ENCODE measurements at places on chromosomes 3 and 15.

DNA sequence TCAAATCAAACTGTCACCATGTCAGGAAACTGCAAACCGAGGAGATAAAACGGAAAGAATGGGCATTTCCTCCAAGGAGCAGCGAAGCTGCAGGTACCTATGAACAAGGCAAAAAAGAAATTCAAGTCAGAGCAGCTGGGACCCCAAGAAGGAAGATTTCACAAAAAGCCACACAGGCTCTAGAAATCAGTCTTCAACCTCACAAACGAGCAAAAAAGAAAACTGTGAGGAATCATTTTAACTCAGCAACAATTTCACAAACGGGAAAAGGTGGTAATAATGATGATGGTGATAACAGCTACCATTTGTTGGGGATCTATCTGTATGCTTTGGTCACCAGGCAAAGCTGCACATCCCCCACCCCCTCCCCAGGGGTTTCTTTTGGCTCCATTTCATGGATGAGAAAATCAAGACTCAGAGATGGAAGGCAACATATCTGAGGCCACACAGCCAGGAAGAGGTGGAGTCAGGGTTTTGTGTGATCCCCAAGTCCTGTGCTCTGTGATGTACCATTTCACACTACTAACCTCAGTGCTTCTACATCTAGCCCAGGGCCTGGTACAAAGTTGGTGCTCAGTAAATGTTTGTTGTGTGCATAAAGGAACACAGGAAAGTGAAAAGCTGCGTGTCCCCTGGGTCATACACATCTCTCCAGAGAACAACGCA is 109.9 kb downstream of the IQSEC1 start:
- peak; percentile 88 for DNase-seq

DNA sequence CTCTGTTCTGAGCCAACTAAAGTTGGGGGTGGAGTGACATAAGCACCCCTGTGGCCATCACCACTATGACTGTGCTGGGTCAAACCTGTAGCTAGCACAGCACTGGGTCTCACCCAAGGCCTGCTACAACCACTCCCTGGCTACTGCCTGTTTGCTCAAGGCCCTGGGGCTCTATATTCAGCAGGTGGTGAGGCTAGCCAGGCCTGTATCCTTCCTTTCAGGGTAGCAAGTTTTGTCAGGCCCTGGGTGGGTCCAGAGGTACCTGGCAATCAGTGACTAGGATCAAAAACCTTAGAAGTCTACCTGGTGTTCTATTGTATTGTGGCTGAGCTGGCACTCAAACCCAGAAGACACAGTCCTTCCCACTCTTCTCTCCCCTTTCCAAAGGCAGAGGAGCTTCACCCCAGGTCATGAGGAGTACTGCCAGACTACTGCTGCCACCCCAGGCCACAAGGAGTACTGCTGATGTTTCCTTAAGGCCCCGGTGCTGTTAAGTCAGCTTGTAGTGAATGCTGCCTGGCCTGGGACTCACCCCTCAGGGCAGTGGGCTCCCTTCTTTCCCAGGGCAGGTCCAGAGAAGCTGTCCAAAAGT is 170.8 kb downstream of the IGSF11 start:
- peak; percentile 6 for DNase-seq

DNA sequence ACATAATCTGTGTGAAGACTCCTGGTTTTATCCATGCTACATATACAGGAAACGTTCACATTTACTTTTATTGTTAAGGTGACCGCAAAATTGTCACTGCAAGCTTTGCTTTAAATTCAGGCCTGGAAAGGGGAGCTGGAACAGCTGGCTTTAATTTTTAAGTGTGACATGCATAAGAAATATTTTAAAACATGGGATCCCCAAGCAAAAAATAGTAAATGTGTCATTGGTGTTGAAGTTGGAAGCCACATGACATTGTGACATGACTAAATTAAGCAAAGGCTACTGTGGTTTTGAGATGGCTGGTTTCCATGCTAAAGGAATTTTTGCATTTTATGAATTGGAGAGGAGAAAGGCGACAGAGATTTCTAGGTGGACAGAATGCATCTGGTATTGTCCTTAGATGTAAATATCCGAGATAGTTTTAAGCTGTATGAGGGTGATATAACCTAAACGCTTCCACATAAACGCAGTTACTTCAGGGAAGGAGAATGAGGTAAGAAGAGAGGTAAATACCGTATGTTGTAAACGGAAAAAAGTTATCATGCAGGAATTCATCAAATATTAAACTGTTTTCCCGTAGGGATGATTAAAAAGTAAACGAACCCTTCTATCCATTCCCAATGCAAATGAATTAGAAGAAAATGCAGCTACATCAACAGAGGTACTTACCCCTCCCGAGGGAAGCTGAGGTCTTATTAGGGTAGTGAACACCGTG is 927 bp upstream of the FYTTD1 start:
- no peak for DNase-seq

DNA sequence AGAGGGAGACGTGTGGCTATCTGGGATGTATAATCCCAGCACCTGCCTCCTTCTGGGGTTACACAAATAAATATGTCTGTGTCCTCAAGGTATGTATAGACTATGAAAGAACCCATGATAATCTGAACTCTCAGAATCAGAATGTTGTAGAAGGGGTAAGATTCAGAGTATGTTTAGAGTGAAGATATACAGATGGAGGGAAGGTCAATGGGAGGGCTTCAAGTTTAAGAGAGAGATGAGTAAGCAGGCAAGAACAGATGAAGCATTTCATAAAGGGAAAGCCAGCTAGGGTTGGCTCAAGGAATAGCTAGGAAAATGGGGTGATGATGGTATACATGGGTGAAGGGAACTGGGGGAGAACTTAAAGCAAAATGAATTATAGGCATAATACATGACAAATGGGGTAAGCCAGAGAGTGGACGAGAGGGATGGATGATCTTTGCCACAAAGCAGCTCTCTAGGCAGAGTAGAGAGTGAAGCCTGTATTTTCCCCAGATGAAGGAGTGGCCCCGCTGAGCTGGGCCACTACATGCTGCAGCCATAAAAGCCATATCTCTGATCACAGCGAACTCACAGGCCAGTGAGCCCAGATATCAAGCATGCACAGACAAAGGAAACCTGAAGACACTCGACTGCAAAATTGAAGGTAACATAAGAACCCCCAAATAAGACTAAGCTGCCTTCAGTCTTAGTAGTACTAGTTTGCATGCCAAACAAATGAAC is 15.9 kb upstream of the ZBTB38 start:
- no peak for DNase-seq

GRCh38 chr15:87907676-87908446 is 348.7 kb downstream of the NTRK3 start:
- DNase-seq, result no peak

DNA sequence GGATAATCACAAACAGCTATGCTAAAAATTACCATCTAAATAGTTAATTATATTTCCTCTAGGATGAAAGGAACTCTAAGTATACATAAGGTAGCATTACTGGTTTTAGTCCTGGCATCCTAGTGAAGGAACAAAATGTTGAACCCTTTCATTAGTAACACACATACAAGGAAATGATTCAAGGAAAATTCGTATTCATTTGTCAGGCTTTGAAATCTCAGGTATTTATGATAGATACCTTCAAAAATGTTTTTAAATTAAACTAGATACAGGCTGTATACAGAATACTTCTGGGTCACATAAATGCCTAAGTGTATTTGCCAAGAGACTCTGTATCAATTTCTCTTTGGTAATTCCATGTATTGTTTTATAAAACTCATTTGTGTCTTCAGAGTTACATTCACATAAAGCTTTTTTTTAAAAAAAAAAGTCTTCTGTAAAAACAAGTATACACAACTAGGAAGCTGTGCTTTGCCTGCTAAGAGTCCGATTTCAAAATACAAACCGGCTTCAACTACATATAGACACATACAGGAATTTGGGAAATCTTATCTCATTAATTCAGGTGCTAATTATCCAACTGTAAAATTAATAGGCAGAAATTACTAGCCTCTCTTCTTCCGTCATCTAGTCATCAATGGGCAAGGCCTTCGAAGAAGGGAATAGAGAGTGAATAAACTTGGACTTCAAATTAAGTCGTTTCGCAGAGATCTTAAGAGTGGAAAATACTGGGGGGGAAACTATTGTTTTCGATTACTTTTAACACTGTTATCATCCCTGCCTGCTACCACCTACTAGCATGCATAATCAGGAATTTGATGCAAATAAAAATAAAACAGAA is 1.3 kb downstream of the SECISBP2L start:
- DNase-seq, result no peak

DNA sequence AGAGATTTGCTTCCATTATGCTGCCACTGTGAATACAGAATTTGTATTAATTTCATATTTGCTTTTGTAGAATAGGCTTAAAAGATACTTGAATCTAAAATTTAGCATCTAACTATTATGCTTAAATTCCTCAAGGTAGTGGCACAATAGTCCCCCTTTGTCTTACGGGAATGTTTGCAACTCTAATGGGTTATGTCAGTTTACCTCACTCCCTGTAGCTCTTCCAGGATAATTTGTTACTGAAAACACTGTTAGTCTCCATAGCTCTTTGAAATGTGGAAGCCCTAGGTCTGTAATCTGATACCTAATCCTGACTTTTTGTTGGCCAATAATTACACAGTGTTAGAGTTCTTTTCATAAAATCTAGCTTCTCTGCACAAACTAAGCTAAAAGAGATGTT is 433.4 kb downstream of the PYDC2 start:
- DNase-seq, result no peak

DNA sequence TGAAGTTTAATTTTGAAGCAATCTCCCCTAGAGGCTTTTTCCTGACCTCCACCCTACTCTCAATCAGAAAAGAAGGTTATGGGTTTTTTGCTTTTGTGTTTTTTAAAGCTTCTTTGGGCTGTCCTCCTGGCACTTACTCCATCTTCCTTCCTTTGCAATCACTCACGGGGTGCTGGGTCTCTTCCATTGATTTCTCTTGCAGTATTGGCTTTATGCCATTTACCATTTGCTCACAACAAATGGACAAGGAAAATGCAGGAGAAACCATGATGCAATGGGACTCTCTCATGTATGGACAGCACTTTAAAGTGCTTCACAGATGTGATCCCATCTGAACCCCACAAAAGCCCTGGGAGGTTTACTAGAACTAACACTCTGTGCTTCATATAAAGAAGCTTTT is 57.5 kb downstream of the SST start:
- no peak for DNase-seq
